ENCODE measurements at places on chromosomes 5 and 9.
A peak's percentile ranks its signal among the peaks of the same experiment; 100 is the strongest.

GRCh38 chr9:132627594-132627993, 42.2 kb downstream of the DDX31 start:
- no peak for DNase-seq

- DNase-seq = no peak
These were observed 32.1 kb downstream of the LCP2 start for GRCh38 chr5:170265522-170265921.

DNA sequence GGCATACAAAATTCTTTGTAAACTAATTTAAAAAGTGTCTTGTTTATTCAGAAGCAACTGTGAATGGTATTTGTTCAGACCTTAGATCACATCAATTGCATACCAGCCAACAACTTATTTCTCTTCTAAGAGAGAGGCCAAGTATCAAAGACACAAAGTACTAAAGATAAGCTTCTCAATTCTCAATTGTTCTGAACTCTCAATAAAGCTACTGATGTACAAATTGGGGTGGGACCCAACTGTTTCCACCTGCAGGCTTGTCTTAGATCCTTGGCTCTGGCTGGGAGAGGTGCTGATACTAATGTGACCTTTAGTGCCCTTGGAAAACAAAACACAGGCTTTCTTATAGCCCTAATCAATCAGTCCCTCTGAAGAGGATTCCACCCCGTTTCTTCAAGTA, 22.1 kb downstream of the XRCC4 start:
- DNase-seq = no peak

GRCh38 chr5:76376148-76376865, 26.8 kb upstream of the IQGAP2 start:
- no peak for DNase-seq

DNA sequence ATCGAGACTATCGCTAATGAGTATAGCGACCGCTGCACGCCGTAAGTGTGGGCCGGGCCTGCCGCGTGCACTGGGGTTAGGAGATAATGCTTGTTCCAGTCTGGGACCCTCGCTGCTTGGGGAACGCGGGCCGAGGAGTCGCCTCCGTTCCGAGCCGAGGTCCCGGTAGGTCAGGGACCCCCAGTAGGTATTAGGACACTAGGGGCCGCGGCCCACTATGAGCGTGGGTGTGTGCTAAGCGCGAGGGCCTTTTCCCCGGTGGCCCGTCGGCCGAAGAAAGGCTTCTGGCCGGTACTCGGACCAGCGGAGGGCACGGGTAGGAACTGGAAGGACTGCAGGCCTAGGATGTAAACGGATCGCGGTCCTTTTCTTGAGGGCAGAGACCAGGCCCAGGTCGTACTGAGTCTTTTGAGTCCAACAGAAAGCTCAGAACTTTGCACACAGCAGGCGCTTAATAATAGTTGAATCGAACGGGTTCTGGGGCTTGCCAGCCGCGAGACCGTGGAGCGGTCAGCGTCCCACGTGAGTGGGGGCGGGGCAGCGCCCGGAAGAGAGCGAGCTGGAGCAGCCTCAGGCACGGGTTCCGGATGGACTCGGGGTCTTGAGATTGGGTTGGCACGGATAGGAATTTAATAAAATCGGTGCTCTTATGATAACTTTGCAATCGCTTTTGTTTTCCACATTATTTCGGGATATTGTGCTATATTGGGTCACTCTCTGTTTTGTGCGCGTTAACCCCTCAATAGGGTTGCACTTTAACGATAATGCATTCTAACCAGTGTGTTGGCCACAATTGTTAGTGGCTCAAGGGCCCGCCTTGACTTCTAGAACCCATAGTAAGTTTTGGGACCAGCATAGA, 733 bp downstream of the HSPA4 start:
- DNase-seq = peak; percentile 16

DNA sequence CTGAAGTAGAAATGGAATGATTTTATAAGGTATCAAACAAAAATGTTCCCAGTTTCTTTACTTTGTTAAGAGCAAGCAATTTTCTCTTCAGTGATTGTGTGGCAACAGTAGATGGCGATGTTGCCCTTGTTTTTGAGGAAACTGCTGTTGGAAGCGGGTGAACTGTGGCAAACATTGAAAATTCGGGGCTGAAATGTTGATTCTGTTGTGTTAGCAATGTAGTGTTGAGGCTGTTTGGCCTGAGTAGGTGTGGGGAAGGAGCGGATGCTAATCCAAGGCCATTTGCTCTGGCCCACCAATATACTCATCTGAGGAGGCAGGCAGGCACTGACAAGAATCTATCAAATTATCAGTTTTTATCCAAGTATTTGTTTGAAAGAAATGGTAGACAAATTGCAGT, 129.8 kb downstream of the SLC12A2 start:
- no peak for DNase-seq

- no peak for DNase-seq
These were observed 94.5 kb downstream of the OSMR start for GRCh38 chr5:38940230-38940858.

- DNase-seq = no peak
These were observed 78.9 kb downstream of the OR2K2 start for GRCh38 chr9:111250875-111251842.

DNA sequence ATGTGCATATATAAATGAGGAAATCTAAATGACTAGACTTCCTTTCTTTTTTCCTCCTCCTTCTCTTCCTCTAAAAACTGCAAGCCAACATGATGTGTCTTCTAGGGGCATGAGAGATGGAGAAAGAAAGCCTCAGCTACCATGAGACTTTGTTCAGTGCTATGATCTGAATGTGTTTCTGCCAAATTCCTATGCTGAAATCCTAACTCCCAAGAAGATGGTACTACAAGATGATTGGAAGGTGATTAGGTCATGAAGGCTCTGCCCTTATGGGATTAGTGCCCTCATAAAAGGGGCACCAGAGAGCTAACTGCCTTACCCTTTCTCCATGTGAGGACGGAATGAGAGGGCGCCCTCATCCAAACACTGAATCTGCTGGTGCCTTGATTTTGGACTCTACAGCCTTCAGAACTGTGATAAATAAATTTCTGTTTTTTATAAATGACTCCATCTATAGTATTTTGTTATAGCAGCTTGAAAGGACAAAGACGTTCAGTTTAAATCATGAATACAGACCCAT, 72.2 kb upstream of the IL6ST start:
- DNase-seq = no peak

GRCh38 chr5:88667496-88668201, 215.3 kb downstream of the MEF2C start:
- DNase-seq = no peak

- no peak for DNase-seq
These were observed 3.4 kb upstream of the SPINK4 start for GRCh38 chr9:33236571-33236970.

GRCh38 chr9:92406477-92406876, 2.1 kb upstream of the OGN start:
- peak; percentile 0 for DNase-seq

- no peak for DNase-seq
These were observed 128.6 kb downstream of the ASTN2 start for GRCh38 chr9:117286245-117286644.

DNA sequence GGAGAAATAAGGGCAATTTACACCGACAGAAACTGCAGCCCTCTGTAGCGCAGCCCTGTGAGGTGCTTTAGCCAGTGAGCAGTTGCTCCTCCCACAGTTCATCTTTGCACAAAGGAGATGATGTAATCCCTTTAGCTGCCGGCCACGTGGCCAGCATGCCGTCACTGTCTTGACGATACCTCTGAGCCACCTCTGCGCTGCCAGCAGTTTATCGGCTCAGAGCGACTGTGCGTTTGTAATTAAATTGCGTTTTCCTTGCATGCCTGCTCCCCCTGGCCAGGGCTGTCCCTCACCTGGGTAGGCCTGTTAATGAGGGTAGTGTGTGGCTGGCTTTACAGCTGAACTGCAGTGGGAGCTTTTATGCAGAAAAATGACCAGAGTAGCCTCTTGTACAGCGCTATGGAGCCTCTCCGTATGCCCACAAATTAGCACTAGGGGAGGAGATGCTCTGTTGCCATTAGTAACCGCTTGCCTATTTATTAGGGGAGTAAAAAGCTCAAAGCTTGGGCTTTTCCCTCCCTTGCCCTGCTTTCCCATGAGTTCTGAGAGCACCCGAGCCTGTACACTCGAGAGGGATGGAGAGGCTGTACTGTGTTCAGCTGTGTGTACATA, 107.0 kb downstream of the TRIO start:
- DNase-seq = no peak

DNA sequence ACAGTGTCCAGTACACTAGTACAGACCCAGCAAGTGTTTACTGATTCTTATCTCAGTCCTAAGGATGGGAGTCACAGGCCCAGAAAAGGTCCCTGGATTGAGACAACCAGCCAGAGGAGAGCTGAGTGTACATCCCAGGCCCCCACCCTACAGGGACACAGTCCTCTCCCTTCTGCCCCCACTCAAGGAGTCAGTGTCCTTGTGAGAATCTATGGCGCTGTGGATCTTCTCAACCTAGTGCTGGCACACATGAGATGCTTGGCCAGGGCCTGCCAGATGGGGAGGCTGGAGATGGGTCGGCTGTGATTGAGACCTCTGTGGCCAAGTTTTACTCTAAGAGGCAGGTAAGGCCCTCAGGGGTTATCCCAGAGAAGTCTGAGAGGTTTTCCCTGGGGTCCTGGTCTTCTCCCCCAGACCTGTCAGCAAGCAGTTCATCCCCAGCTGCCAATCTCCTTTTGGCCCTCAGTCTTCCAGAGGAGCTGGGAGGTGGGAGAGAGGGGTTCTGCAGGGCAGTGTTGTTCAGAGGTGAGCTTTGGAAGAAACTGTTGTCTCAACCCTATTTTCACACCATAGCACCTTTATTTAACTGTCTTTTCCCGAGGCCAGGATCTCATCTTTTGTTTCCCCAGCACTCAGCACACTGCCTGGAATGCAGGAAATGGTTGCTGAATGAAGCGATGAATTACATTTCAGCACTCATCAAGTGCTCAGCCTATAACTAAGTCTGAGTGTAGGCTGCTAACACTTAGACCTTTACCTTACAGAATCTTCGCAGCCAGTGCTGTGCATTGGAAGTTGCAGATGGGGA, 3.2 kb upstream of the NSD1 start:
- DNase-seq = no peak

GRCh38 chr5:157388111-157388710, 71.8 kb upstream of the NIPAL4 start:
- no peak for DNase-seq

- no peak for DNase-seq
These were observed 202.6 kb downstream of the PIK3R1 start for GRCh38 chr5:68418201-68418600.

GRCh38 chr9:27154908-27155307, 45.9 kb downstream of the TEK start:
- DNase-seq = no peak

GRCh38 chr5:167899490-167900070, 391.9 kb upstream of the WWC1 start:
- no peak for DNase-seq

- DNase-seq = no peak
These were observed 371.3 kb upstream of the RGMB start for GRCh38 chr5:98402130-98402529.

- no peak for DNase-seq
These were observed 370.7 kb downstream of the ZSWIM6 start for GRCh38 chr5:61702784-61703183.

DNA sequence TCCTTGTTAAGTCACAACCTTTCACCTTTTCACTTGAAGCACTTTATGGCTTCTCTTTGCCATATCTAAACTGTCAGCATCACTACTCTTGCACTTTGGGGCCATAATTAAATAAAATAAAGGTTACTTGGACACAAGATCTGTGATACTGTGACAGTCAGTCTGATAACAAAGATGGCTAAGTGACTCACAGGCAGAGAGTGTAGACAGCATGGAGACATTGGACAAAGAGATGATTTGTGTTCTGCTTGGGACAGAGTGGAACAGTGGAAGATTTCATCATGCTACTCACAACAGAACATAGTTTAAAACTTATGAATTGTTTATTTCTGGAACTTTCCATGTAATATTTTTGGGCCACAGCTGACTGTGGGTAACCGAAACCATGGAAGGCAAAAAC, 81.7 kb upstream of the SMC5 start:
- DNase-seq = no peak

- DNase-seq = no peak
These were observed 1.9 kb downstream of the MTAP start for GRCh38 chr9:21804331-21804730.

DNA sequence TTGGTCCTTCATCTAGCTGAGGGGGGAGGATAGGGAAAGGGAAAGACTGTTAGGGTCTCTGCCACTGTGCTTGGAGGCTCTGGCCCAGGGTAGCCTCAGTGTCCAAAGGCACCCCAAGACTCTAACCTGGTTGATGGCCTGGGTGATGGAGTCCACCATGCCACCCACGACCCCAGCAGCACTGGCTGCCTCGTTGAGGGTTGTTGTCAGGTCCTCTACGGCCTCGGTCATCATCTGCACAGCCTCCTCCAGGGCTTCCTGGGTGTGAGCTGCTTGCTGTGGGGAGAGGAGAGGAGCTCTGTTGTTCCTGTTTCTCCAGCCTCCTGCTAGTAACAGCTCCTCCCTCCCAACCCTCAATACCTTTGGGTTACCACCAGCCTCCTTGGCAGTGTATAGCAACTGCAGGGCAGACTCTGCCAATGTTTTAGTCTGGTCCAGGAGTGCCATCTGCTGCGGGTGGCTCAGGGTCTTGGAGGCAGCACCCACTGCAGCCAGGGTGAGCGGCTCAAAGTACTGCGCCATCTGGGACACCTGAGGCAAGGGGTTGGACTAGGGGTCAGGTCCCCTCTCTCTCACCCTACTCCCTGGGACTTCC, 16.2 kb upstream of the TPM2 start:
- no peak for DNase-seq

DNA sequence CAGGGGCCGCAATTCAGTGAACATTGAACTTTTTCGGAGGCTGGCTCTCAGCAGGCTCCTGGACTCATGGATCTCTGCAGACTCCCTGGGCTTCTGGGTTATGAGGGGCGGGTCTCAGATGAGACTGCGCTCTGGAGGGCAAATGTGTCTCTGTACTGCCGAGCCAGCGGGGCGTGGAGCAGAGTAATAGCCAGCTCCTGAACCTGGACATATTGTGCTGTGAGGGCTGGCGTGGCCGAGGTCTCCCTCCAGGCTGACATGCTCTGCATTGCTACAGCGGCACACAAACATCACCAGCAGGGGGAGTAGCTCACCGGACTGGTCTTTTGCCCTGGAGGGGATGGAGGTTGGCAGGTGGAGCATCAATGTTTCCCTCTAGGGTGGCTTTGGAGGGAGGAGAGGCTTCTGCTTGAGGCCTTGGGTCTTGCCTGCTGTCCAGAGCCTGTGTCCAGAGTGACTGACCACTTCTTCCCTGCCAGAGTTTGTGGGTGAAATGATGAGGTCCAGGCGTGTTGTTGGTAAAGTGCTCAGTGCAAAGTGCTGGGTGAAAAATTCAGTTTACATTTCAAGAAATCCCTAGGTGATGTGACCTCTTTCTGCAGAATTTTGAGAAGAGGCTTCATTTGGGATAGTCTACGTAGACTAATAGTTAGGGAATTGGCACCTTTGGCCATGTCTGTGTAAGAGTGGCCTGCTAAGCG, 10.9 kb upstream of the GADD45G start:
- DNase-seq = no peak

DNA sequence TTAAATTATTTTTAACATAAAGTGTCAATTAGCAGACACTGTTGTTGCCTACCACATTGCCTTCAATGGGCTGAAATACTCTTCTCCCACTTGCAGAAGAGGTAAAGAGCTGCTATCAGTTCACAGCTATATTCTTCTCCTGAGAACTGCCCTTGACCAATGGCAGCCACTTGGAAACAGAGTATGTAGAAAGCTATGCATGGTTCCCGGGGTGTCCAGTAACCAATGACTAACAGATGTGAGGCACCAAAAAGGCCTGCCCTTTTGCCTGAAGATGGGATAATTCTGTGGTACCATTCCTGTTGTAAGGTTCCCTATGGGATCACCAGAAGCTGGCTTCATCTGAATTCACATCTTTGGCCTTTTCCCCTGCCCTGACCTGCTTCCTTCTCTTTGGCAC, 181.4 kb upstream of the MAP3K1 start:
- DNase-seq = no peak

- peak; percentile 2 for DNase-seq
These were observed 122.3 kb downstream of the GNAQ start for GRCh38 chr9:77909306-77909705.
